Dermis lymphatic vessel endothelial cell (primary cell): ENCODE measurements at places on chromosomes 6 and 20. TPM values are rescaled to one million over a fixed set of nuclear protein-coding genes. Genes with fewer than 3 reads are reported as not detected.

The SNX3 gene
- 173 and 183 TPM in 2 replicates for total RNA-seq

The CFAP206 gene
- total RNA-seq, result under 0.01 and 0.26 TPM in 2 replicates

The TOX2 gene
- 0.43 TPM in 2 replicates for total RNA-seq

The HSPA12B gene
- 5.9 and 14.2 TPM in 2 replicates for total RNA-seq

The PRL gene
- not detected in 2 replicates for total RNA-seq

The SLA2 gene
- total RNA-seq, result not detected in 2 replicates

The EFHC1 gene
- total RNA-seq, result 5.7 and 12.1 TPM in 2 replicates

The SIGLEC1 gene
- total RNA-seq, result not detected in 2 replicates

The DAAM2 gene
- total RNA-seq, result 0.17 and 0.87 TPM in 2 replicates

The KIF25 gene
- total RNA-seq, result not detected in 2 replicates

The ULBP3 gene
- 4.1 and 5.0 TPM in 2 replicates for total RNA-seq

The LY6G6F gene
- total RNA-seq, result not detected in 2 replicates

The CMTR1 gene
- 26.9 and 31.6 TPM in 2 replicates for total RNA-seq

The ESR1 gene
- not detected in 2 replicates for total RNA-seq

The VIP gene
- total RNA-seq, result 0.33 and 1.4 TPM in 2 replicates

The PXDC1 gene
- total RNA-seq, result 53.1 and 88.6 TPM in 2 replicates

The COL11A2 gene
- 0.26 and 0.33 TPM in 2 replicates for total RNA-seq
